Amygdala (tissue), 56 donors: ENCODE measurements at places on chromosomes 12 and 14.

GRCh38 chr14:73612339-73613045 lies at the start of gene ACOT6:
TSS of gene ACOT6 (plus strand) at chr14:73612517. CDS start at chr14:73612572, 55 bp downstream.
- no peak for DNase-seq

GRCh38 chr14:61927520-61927919 lies 165.3 kb downstream of the SNAPC1 start:
- DNase-seq = no peak

DNA sequence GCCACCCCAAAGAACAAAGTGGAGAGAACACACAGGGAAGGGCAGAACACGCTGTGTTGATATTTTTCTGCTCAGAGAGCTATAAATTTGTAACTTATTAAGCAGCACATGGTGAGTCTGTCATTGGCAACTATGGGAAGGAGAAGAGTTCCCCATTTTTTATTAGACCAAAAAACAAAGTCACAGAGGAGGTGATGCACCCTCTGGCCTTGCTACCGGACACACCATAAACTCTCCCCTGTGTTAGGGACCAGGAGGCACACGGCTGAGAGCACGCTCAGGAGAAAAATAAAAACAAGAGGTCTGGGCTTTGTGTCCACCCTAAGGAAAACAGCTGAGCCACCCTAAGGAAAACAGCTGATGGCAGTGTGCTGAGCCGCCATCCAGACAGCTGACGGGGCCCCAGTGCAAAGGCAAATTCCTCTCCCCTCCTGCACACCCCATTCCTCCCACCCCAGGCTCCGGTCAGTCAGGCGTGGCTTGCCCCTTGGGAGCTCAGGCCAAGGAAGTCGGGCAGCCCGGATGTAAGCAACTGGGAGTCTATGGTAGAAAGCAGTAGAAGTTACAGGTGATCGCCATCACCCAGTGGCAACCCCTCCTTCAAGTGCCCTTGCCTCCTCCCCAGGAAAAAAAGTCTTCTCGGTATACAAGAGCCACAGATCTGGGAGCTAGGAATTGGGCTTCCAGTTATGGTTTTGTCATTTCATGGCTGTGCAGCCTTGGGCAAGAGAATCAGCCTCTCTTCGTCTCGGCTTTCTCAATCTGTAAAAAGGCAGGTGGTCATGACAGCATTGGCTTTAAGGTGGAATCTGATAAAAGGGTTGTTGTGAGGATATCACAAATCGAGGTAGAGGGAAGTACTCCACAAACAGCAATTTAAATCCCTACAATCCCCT lies 2.4 kb downstream of the PXN start:
- DNase-seq = no peak

DNA sequence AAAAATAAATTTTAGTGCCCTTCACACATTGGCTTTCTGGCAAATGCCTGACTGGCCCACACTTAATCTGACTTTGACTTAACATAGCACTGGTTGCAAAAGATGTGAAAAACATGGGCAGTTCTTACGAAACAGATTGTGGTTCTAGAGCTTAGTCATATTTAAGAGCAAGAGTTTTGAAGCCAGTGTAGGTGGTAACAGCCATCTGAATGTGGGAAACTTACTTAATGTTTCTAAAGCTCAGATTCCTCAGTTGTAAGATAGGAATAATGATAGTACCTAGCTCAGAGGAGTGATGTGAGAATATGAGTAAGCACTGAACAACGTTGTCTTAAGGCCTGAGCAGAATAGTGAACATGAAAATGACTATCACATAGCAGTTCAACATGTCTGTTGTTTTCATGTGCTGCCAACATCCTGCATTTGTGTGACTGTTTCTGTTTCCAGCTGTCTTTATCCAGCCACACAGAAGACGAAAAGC lies 262.7 kb downstream of the SYT1 start:
- DNase-seq = no peak

DNA sequence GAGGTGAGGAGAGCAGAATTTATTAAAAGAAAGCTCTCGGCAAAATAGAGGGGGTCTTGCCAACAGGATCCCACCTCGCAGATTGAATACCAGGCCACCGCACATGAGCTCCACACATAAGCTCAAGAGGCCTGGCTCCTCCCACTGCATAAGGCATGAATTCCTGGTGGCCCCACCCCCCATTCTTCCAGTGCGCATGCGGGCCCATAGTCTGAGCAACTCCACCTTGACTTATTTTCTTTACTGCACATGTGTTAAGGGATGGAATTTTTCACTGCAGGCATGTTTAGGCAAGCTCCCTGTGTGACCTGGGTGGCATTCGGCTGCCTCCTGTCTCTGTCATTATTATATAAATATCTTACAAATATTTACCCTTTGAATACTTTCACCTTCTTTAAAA lies 412.5 kb downstream of the RMST start:
- DNase-seq = no peak

DNA sequence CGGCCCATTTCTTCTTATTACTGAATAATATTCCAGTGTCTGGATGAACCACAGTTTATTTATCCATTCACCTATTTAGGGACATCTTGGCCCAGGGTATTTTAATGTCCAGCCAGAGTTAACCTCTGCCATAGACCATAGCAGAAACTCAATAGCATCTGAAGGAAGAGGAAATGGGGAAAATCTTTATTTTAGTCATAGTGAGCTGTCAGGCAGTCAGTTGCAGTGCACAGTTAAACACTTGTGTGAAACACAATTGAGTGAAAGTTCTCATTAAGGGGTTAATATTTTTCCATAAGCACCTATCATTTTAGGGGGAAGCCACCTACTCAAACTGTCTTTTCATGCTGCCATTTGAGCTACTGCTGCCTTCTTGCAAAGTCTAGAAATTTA lies 197.3 kb upstream of the PPFIA2 start:
- DNase-seq = no peak

DNA sequence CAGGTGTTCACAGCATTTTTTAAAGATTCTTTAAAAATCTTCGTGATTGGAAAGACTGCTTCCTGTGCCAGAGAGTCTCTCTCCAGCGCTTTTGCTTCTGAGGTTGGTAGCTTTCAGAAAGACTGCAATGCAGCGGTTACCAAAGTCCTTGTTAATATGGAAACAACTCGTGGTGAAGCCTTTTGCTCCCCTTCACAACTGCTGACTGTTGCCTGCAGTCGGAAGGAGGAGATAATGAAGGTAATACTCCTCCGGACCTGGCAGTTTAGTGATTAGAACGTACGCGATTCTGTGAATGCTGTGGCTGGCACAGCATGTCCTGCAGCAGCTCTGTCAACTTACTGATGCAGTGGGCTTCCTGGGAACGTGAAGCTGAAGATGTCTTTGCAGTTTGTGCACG lies 50.9 kb downstream of the TRAF3 start:
- DNase-seq = no peak

- no peak for DNase-seq
These were observed 42.7 kb upstream of the CDKN3 start for GRCh38 chr14:54354096-54354495.

- DNase-seq = no peak
These were observed 1052.4 kb downstream of the BCL11B start for GRCh38 chr14:98219638-98220037.

DNA sequence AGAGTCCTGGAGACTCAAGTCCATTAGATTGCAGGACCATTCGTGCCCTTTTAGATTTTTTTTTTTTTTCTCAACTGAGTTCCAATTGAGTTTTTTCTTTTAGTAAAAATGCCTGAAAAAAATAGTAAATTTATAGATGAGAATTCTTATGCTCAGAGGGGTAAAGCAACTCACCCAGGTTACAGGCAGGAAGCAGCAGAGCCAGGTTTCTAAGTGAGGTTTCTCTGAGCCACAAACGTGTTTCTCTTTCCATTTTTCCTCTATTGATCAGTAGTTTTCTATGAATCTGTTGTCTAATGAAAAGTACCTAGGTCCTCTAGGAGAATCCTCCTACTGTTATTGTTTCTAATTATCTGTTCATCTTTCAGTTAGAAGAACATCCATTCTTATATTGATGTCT lies 66.4 kb upstream of the C12orf71 start:
- DNase-seq = no peak

GRCh38 chr12:71756054-71756690 lies 1.5 kb downstream of the RAB21 start:
- DNase-seq = no peak

DNA sequence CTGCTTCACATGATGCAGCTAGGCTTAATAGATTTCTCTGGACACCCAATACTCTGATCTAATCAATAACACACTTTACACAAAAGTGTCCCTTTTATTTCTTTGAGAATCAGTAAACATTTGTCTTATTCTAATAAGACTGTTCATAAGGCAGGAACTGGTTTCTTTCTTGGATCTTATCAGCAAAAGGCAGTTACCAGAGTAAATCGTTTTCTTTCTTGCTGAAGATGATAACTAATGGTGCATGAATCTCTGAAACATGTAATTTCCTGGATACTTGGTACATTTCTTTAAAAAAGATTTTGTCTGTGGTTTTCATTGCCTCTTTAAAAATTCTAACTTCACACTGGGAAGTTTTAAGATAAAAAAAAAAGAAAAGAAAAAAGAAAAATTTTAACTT lies 39.6 kb downstream of the WIF1 start:
- no peak for DNase-seq

DNA sequence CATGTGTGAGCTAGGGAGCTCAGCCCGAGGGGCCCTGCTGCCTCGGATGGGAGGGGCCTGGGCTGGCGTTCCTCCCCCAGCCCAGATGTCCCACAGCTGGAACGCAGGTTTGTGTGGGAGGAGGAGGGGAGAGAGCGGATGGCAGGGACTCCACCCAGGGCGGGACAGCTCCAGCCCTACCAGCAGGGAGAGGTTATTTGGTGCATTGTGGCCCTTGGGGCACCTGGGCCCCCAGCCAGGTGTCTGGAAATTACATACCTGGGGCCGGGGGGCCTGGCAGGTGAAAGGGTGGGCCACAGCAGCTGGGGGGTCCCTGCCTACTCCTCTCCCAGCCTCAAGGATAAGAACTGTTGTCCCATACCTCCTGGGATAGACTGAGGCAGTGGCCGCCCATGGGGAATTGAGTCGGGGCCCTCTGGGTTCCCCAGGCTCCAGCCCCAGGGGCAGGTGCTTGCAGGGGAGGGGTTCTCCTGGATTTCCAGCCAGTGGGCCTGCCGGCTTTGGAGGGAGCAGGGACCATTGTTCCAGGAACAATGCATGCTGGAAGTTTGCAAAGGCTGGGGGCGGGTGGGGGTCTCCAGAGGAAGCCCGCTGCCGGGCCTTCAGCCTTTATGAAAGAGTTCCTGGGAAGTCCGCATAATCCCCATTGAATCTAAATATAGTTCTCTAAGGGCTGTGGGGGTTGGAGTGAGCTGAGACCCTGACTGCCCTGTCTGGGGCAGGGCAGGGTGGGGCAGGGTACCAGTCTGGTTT lies 1.2 kb downstream of the KIF26A start:
- DNase-seq = no peak
